NCI-H460 (cell line): ENCODE measurements at places on chromosomes 16 and 17. TPM values are rescaled to one million over a fixed set of nuclear protein-coding genes. Genes with fewer than 3 reads are reported as not detected.

The ALOX15 gene
- total RNA-seq: 2.1 and 2.3 TPM in 2 replicates

GRCh38 chr16:59469266-59469665 is 735.1 kb upstream of the GOT2 start:
- DNase-seq: no peak

DNA sequence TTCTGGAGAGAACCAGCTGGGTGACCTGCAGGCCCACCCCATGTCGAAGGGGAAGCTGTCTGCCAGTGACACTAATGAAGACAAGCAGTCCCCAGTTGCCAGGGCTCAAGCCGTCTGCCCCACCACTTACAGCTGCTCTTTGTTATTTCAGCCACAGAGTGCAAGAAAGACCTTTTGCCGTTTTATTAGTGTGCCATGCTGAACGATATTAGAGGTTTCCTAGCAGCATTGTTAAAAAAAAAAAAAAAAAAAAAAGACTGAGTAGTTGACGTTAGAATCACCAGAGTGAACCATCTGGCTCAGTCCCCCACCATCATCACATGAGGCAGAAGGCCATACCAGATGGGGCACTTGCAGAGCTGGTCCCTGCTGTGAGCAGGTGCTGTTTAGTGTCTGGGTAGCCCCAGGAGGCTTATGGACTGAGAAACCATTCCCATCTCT is 26.5 kb upstream of the SLC39A11 start:
- no peak for DNase-seq

The ATP2C2 gene
- total RNA-seq: not detected in 2 replicates

The MRC2 gene
- total RNA-seq: 5.9 and 9.7 TPM in 2 replicates

The CAPNS2 gene
- not detected in 2 replicates for total RNA-seq

GRCh38 chr17:17562146-17562511 is 29.4 kb downstream of the PEMT start:
- no peak for DNase-seq

- no peak for DNase-seq
Observed at GRCh38 chr16:1659031-1659430, 19.0 kb upstream of the JPT2 start.

DNA sequence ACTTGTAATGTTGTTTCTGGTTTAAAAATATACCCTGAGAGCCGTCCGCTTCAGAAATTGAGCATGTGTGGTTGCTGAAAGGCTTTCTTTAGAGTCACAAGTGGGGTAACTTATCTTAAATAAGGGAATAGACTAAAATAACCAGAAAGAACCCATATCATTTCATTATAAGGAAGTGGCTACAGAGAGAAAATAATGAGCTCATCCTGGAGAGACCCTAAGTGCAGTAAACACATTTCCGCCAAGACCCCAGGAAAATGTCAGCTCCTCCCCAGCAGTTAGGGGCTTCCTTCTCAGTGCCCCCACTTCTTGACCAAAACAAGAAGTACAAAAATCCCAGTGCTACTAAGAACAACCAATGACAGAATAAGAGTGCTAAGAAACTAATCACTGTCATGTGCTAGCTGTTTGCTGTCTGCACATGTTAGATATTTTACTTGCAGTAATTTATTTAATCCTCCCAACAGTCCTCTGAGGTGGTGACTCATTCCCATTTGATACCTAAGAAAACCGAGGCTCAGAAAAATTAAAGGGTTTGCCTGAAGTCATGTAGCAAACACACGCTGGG is 83.5 kb downstream of the CDYL2 start:
- DNase-seq: no peak
